ENCODE measurements at places on chromosomes 12 and 14.

- DNase-seq, result no peak
These were observed 15.7 kb downstream of the CSRP2 start for GRCh38 chr12:76863005-76863670.

DNA sequence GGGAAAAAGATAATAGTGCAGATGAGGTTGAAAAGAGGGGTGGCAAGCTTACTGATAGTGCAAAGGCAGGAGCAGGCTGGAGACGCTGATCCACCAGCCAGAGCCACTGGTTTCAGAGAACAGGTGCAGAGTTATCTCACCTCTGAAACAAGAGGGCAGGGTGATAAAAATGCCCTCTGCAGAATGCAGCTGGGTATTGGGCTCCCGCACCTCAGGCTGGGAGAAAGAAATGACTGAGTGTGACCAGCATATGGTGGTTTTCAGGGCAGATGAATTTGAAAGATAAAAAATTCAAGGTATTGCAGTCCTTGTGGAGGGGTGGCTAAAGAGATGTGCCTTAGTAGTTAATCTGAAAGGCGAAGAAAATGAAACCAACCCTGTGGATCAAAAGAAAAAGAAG, 2.9 kb upstream of the TMEM30B start:
- DNase-seq, result no peak

- no peak for DNase-seq
These were observed 65.5 kb downstream of the FBXO33 start for GRCh38 chr14:39366460-39367386.

- DNase-seq, result no peak
These were observed 92.3 kb upstream of the SCAF11 start for GRCh38 chr12:46082490-46083200.

GRCh38 chr14:74547331-74547927, 53.9 kb downstream of the ISCA2 start:
- DNase-seq, result no peak

GRCh38 chr12:68620519-68621471, 10.1 kb downstream of the RAP1B start:
- DNase-seq, result no peak

GRCh38 chr14:63603749-63604277, 37.9 kb downstream of the WDR89 start:
- DNase-seq, result no peak

GRCh38 chr12:89717759-89718523, 9.3 kb upstream of the ATP2B1 start:
- no peak for DNase-seq

GRCh38 chr12:45959728-45960127, 30.6 kb downstream of the SCAF11 start:
- no peak for DNase-seq

- no peak for DNase-seq
These were observed 63.2 kb downstream of the FBXL14 start for GRCh38 chr12:1531153-1531653.

- no peak for DNase-seq
These were observed 67.8 kb downstream of the TMEM117 start for GRCh38 chr12:43903686-43904085.

DNA sequence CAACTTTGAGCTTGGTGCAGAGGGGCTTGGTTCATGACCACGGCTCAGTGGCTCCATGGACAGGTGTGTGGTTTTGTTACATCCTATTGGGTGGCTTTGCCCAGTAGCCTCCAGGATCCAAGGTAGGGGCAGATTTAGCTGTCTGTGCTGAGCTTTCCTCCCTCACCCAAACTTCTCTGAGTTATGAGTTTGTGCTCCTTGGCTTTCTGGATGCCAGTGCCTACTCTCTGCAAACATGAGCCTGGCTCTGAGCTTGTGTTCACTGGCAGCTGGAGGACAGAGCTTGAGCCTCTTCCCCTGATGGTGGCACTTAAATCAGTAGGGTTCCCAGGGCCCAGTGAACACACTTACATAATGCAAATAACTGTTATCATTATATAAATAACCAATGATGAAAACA, 45.3 kb upstream of the HECTD1 start:
- DNase-seq, result no peak

DNA sequence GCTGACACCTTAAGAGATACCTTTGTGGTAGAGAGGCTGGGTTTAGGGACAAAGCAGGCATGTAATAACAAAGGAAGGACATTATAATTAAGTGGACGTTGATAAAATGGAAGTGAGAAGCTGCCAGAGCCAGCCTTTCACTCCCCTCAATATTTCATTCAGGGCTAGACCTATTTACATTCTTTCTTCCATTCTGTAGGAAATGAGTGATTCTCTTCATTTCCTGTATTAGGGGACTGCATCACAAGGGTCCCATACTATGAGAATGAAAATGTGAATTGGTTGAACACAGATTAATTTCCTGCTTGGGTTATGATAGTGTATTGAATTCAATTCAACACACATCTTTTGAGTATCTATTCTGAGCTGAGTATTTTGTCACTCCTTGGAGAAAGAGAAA, 143.0 kb downstream of the OTOGL start:
- no peak for DNase-seq

DNA sequence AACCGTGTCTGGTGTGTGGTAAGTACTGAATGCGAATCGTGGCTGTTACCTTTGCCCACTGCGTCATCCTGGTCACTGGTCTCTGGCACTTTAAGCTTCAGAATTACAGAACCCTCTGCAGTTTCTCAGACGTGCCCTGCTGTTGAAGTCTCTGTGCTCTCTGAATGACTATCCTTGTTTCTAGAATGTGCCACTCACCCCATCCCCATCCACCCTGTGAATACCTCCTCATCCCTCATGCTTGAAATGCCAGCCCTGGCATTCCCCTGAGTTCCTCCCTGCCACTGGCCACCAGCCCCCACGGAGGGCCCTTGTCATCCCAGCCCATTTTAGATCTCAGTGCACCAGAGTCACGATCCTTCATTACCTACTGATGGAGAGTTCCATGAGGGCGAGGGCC, 21.3 kb downstream of the TPCN1 start:
- DNase-seq, result no peak

DNA sequence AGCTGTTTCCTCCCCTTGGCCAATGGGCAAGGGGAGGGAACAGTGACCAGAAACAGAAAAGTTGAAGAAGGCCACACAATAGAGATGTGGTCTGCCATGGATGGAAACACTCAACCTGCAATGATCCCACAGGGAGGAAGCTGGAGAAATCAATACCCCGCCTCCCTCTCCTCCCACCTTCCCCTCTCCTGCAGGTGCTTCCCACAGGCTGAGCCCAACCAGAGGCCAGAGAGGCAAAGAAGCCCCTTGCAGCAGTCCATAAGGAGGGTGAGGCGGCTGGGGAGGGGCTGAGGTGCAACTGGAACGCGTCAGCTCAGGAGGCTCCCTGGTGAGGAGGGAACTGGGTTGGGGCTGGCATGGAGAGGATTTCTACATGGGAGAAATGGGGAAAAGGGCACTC, 84.0 kb downstream of the RNF34 start:
- DNase-seq, result no peak

- no peak for DNase-seq
These were observed 153.9 kb upstream of the EGLN3 start for GRCh38 chr14:34104489-34105397.
